ENCODE measurements at places on chromosomes 2 and 18.

- no peak for DNase-seq
Measured at GRCh38 chr18:42801706-42802105, 313.8 kb downstream of the RIT2 start.

DNA sequence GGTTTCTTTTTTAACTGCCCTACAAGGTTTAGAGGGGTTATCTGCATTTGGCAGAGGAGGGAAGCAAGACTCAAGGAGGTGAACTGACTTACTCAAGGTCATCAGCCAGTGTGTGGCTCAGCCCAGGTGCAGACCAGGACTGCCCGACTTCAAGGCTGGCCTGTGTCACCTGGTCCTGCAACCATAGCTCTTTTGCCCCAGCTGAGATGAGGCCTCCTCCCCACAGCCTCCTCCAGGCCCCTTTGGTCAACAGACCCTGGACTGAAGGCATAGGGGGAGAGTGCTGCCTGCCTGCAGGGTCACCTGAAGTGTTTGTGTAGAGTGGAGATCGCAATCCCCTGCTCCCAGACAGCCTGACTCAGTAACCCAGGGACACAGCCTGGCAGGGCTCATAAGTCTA, 168.5 kb upstream of the GLI2 start:
- no peak for DNase-seq

DNA sequence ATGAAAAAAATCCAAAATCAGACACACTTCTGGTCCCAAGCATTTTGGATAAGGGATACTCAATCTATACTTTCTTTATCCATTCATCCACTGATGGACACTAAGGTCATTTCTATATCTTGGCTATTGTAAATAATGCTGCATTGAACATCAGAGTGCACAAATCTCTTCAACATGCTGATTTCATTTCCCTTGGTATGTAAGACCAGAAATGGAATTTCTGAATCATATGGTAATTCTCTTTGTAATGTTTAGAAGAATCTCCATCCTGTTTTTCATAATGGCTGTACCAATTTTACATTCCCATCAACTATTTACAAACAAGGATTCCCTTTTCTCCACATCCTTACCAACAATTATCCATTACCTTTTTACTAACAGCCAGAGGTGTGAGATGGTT, 33.7 kb upstream of the MCM6 start:
- no peak for DNase-seq

GRCh38 chr2:29520001-29520400, 401.4 kb downstream of the ALK start:
- no peak for DNase-seq

DNA sequence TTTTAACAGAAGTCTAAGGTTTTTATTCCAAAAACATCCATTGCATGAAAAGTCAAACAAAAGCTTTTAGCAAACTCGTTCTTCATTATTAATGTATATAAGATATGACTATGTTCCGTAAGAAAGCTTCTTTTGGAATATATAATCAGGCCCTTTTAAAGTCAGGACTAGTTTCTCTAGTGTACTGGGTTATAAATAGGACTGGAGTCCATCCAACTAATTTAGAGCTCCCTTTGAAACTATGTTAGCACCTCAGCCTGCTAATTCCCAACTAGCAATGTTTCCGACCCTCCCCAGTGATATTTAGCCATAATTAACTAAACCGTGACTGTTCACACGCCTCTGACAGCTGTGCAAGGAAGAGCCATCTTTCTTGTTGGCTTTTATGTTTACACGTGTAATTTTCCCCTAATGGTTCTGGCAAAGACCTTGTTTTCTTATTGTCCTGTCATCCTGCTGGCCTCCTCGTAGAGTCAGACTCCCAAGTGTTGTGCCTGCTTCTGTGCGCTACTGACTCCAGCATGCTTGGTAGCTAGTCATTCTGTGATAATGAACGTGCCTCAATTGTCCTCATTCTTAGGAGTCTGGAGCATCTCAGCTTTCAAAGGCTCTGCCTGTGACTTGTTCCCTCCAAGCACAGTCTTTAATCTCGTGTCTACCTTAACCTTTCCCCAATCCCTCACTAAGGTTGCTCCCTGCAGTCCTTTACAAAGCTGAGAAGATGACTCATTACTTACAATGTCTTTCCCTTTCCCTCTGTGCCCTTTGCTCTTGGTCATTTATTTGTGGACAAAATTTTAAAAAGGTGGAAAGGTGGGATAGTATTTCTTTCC, 172.2 kb upstream of the RASGRP3 start:
- no peak for DNase-seq

GRCh38 chr2:69993708-69994107, 32.3 kb upstream of the ASPRV1 start:
- no peak for DNase-seq

DNA sequence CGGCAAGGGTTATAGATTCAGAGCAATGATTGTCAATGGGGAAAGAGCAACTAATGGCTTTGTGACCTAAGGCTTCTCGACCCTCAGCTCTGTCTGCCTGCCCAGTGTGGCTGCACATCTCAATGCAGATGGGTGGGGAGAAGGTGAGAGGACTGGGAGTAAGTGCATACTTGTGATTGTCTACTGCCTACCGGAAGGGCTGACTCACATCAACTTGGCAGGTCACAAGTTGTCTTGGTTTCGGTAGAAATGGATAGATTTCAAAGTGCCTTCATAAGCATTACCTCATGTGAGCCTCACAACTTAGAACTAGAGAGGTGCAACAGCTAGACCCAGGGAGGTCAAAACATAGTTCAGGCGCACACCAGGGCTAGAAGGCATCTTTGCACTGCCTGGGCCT, 29.4 kb downstream of the STAT1 start:
- DNase-seq: no peak

- DNase-seq: no peak
Measured at GRCh38 chr18:28115149-28115550, 61.8 kb downstream of the CDH2 start.

DNA sequence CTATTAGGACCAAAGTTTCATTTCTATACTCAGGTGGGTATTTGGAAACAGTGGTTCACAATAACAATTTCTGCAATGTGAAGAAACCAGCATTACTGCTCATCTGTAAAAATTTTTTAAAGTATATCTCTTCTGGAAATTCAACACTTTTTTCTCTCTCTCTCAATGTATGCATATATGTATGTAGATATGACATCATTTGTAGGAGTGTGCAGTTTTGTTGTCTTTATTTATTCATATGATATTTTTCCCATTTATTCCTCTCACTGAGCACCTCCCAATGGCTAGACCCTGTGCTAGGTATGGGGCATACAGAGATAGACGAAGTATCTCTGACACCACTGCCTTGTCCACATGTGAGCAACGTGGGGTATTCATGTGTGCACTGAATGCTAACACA, 58.3 kb downstream of the RDH14 start:
- no peak for DNase-seq

DNA sequence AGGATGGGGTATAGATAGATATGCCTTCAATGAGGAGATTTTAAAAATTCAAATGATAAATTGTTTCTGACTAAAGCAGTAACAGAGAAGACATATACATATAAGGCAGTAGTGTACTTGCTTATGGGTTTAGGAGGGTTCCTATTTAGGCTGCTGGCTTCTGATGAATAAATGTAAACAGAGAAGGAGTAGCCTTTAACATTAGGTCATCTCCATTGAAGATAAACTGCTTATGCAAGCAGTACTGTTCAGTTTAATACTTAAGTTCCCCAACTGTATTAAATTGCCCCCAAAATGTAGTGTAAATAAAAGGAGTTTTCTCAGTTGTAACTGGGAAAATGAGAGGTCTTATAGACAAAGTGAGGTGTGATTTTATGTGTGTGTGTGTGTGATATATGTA, 217.7 kb upstream of the TMEFF2 start:
- no peak for DNase-seq
